ENCODE measurements at places on chromosomes 4 and X. TPM values are rescaled to one million over a fixed set of nuclear protein-coding genes. Genes with fewer than 3 reads are reported as not detected.

DNA sequence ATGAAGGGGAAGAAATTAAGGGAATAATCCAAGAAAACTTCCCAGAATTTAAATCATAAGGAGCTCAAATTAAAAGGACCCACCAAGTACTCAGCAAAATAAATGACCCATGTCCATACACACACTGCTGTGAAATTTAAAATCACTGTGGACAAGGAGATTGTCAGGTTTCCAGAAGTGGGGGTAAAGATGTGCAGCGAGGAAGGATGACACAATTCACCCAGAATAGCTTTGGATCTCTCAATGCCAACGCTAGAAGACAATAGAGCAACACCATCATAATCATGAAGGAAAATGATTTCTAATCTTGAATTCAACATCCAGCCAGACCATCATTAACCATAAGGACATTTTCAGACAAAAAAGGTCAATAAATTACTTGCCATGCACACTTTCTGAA lies 65.7 kb downstream of the CASK start:
- peak; percentile 1 for DNase-seq

- peak; percentile 28 for DNase-seq
Observed at GRCh38 chr4:118981839-118982381, 93.3 kb downstream of the SYNPO2 start.

The IL3RA gene
- 2.4 TPM for total RNA-seq

DNA sequence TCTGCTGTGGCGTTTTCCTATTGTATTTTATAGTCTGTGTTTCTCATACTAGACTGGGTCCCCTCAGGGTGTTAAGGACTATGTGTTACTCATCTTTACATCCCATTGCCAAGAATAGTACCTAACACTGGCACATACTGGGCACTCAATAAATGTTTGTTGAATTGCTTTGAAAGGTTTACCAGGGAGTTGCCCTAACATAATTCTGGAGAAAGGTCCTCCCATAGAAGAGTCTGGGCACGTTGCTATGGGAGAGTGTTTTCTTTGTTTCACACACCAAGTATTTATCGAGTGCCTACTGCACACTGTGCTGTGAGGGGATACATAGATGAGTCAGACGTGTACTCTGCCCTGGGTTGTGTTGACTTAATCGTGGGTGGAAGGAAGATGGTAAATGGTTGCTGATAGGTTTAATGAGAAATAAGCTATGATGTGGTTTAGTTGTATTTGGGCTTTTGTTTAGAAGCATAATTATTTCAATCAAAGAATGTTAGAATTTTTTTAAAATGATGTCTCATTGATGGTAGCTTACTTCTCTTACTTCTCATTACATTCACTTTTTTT lies 42.9 kb downstream of the AFF1 start:
- no peak for DNase-seq

DNA sequence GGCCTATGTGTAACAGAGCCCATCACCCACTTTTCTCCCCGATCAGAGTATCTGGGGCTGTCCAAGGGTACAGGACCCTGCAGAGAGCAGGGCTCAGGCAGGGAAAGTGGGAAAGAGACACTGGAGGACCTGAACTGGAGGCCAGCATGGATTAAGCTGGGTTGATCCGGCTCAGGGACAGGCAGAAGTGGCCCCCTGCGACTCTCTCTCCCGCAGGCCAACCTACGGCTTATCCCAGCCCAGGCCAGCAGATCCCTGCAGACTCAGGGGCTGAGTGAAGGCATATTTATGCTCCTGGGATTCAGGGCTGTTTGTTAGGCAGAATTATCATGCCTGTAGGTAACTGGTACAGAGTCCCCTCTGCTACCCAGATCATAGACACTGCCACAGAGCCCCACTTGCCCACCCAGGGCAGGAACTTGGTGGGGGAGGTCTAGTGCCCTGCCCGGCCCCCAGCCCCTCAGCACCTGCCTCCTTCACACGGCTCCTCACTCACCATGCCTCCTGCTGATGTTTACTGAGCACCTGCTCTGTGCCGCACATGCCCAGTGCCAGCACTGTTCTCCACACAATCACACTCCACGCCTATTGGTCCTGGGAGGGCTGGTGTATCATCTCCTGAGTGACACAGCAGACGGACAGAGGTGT lies 87.3 kb downstream of the ADRA2C start:
- no peak for DNase-seq

DNA sequence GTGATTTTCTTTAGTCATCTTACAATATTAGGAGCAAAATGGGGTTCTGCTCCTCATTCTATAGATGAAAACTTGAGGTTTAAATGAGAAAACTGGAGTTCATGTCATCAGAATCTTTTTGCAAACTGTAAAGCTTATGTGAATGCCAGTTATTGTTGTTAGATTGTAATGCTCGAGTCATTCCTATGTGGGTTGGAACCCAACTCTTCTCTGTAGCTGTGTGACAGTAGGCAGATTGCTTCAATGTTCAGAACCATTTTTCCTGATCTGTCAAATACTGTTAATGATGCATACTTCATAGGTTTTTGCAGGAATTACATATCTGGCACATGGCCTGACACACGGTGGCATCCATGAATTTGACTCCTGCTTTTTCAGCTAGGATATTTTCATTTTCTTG lies 178.9 kb downstream of the RAPGEF2 start:
- DNase-seq: no peak
